Caki2 (cell line): ENCODE measurements at places on chromosomes 1 and 21.

DNA sequence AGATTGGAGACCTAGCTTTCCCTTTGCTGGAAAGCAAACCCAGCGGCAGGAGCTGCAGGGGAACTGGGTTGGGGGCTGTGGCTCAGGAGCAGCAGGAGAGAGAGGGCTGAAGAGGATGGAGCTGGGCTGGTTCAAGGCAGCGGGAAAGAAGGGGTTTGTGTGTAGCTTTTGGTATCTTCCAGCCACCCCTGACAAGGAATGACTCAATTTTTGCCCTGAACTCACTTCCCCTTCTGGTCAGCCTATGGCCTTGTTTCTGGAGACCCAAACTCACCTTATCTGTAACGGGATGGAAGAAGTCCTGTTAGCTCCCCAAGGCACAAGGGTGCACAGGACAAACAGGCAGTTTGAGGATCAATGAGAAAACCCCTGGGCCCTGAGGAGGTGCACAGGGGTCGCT lies 13.1 kb downstream of the C1orf115 start:
- DNase-seq = no peak

- no peak for DNase-seq
These were observed 120.2 kb downstream of the TLR5 start for GRCh38 chr1:223022641-223023473.

DNA sequence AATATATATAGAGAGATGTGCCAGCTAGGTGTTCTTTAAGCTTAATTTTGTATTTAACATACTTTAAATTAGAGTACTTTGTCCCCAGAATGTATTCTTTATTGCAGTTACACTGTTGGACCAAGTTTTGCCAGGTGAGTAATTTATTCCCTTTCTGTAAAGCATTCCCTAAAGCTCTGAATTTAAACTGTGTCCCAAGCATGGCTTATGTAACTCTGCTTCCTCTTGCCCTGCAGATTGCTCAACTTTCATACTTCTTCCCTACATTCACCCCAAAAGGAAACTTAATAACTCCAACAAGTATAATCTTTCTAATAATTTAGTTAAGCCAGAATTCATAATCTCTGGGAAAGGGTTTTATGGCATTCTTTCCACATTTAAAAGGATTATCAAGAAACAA lies 5.6 kb downstream of the LYPLAL1 start:
- no peak for DNase-seq

GRCh38 chr1:190583862-190584261 lies 106.2 kb upstream of the BRINP3 start:
- DNase-seq = no peak

- DNase-seq = no peak
These were observed 142.9 kb upstream of the DUSP10 start for GRCh38 chr1:221884821-221885220.

DNA sequence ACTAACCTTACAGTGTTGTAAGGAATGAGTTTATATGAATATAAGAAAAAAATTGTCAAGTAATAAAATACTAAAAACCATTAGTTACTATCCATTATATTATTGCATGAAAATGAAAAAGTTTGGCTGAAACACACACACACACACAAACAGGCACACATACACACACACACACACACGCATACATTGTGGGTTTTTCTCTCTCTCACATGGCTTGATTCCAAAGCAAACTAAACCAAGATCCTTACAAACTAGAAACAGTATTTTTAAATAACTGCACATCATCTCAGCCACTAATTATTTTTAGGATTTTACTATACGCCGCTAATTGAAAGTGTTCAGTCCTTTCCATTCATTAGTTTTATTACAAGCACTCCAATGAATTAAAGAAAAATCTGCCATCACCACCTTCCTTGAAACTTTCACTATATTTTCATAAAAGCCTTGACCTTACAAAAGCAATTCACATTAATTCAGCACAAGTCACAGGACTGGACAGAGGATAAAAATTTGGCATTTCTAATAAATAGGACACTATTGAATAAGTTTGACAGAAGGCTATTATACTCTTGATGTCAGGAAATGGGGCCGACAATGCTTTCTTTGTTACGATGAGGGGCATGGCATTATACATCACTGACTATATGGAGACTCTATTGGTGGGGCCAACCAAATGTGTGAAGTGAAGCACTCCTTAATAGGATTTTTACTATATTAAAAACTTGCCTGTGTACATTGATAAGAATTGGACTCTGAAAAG lies 187.0 kb upstream of the ESRRG start:
- no peak for DNase-seq

- DNase-seq = no peak
These were observed 55.3 kb downstream of the SHCBP1L start for GRCh38 chr1:182897696-182898095.

DNA sequence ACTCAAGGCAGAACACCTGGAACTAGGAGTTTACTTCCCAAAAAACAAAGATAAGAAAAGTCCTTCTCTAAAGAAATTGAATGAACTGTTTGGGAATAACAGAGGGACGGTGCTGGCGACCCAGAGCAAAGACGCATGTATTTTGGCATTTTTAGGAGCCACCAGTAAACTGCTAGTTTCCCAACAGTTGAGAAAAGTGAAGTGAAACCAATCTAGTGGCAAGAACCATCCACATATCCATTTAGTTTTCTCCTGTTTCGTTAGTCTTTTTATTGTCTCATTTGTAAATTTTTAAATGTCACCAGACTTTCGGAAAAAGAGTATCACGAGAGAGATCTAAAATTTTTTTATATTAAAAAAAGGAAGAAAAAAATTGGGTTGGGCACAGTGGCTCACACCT lies 30.2 kb downstream of the ODF2L start:
- no peak for DNase-seq

DNA sequence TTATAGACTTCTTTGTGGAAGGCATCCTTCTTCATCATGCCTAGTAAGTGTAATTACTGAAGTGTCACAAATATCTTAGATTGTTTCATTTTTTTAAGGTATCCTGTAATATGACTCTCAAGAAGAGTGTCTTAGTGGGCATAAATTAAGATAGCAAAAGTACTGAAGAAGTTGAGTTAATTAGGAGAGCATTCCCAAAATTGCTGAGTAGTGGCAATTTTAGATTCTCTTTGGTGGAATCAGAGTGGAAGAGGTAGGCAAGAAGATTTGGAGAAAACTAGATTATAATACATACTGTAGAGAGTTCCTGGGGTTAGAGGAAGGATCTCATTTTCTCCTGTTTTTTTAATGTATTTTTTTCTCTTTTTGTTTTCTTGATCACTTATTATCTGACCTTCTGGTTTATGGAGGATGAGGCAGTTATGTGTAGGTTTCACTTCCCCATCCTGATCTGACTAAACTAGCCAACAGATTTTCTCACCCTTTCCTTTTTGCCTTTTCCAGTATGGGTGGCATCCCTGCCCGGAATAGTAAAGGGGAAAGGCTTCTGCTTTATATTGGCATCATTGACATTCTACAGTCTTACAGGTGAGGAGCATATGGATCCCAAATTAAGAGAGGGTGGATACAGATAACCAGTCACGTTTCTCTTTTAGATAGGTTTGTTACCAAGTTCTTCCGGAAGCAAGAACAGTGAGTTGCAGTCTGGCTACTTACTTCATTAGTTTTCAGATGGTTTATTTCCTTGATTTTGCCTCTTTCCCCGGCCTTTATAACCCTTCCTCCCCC lies 16.7 kb upstream of the PSMD4 start:
- DNase-seq = no peak

- DNase-seq = no peak
These were observed 6.1 kb upstream of the TINAGL1 start for GRCh38 chr1:31570228-31570627.

- DNase-seq = no peak
These were observed 69.6 kb downstream of the OSBPL9 start for GRCh38 chr1:51686450-51686849.

DNA sequence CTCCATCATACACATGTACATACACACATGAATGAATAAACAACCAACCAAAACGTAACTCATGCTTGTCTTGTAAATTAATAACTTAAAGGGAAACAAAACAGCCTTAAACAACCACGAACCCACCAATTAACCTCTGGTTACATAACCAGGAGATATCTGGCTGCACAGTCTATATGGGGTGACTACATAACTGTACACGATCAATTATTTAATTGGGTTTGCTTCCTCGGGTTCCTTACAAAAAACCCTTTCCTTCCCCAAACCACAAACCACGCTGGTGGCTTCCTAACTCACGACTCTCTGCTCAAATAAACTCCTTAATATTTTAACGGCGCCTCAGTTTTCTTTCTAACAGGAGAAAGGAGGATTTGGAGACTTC lies 744 bp downstream of the ZNF670 start:
- DNase-seq = peak; percentile 21

DNA sequence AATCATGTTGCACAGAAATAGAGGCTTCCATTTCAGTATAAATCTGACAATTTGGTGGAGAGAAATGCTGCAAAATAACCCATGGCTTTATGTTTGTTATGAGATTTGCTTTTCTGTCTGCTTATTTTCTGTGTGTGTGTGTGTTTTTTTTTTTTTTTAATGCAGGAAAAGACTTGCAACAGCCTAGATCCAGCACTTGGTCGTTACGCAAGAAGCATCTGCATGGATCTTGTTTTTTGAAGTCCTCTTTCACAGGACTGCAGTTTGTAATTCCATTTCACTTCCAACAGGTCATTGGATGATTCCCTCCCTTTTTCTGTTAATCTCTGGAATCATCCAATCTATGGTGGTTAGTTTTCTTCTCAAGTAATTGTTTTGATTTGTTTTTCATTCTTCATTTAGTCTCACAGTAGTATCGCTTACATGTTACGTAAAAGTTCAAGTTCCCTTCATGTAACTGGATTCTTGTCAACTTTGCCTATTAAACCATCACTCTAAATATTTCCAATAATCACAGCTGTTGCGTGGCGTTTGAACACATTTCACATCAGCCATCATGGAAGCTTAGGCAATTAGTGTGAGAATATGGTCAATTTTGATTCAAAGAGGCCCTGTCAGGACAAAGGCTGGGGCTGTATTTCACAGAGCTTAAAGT lies 312.9 kb downstream of the NFIA start:
- no peak for DNase-seq

DNA sequence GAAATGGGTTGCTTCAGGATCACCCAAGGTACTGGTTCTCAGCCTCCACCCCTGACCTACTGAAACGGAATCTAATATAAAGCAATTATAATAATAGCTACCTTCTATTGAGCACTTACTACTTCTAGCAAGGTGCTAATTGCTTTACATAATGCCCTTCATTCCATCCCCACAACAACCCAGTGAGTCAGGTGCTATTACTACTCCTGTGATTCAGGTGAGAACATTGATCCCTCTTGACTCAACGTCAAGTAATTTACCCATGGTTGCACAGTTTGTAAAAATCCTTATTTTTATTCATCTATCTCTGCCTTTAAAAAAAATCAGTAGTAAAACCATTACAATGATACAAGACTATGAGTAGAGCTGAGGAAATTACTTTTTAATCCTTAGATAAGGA lies 85.2 kb downstream of the UCHL5 start:
- no peak for DNase-seq

- DNase-seq = peak; percentile 46
These were observed 42.7 kb downstream of the SEC16B start for GRCh38 chr1:177927021-177927596.

- no peak for DNase-seq
These were observed 93.3 kb upstream of the COG2 start for GRCh38 chr1:230548997-230549396.

GRCh38 chr1:214446772-214447556 lies 104.4 kb downstream of the PTPN14 start:
- peak; percentile 96 for DNase-seq

GRCh38 chr1:30315185-30315960 lies 408.0 kb downstream of the MATN1 start:
- DNase-seq = no peak

- no peak for DNase-seq
These were observed 67.4 kb downstream of the SASS6 start for GRCh38 chr1:100065183-100065968.

DNA sequence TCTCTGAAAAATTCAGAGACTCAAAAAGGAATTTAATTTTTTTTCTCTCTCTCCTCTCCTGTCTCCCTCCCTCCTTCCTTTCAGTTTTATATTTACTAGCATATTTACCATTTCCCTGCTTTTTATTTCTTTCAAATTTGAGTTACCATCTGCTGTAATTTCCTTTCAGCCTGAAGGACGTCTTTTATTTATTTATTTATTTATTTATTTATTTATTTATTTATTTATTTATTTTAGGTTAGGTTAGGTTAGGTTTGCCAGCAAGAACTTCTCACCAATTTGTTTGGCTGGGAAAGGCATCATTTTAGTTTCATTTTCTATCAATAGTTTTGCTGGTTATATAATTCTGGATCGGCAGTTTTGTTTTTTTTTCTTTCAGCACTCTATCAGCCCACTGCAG lies 231.7 kb upstream of the ZRANB2 start:
- DNase-seq = no peak

GRCh38 chr1:232709386-232709785 lies 79.5 kb upstream of the SIPA1L2 start:
- no peak for DNase-seq

DNA sequence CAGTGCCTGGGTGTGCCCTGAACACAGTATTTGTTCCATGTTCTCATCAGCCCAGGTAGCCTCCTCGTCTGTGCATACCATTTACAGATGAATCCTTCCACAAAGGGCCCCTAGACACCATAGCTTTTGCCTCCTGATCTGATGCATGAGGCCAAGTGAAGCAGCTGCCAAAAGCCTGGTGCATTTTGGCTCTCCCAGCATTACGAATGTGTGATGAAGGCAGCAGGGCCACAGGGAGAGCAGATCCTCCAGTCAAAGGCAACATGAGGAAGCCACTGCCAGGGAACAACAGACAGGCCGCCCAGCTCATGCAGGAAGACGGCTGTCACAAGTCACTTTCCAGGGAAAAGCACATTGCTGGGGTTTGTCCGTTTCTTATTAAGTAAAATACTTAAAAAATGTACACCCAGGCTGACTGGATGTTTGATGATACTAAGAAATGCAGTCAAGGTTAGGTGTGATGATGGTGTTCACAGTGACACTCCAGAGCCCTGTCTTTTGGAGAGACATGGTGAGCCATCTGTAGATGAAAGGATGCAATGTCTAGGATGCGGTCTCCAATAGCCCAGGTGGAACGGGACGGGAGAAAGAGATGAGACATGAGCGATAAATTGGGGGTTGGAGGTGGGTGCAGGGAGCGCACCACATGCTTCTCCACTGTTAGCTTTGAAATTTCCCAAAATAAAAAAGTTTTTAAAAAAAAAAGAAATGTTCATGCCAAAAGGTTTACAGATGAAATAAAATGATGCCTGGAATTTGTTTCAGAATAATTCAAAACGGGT lies 48.7 kb downstream of the NPHP4 start:
- no peak for DNase-seq

DNA sequence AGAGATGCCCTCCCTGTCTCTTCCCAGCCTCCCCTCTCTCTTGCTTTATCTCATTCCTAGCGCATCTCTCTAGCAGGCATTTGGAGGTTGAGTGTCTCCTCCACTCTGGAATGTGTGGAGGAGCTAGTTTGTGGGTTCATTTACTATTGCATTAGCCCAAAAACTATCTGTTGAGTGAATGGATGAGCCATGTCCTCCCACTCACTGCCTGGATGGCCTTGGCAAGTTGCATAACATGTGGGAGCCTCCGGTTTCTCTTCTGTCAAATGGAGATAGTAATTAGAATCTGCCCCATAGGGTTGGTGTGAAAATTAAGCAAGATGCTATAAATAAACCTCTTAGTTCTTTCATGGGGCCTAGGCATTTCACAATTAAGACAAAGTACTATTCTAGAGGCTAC lies 181.8 kb downstream of the KAZN start:
- DNase-seq = no peak

- no peak for DNase-seq
These were observed 116.6 kb downstream of the UBE2U start for GRCh38 chr1:64320007-64320406.

- no peak for DNase-seq
These were observed 16.4 kb upstream of the KCNK1 start for GRCh38 chr1:233597489-233597901.

- DNase-seq = no peak
These were observed 1712.5 kb downstream of the NCAM2 start for GRCh38 chr21:22710721-22711120.
